NCI-H1417 treated with DMSO at 0.1 percent for 48 hours (cell line): ENCODE measurements at places on chromosomes 3 and 15.

DNA sequence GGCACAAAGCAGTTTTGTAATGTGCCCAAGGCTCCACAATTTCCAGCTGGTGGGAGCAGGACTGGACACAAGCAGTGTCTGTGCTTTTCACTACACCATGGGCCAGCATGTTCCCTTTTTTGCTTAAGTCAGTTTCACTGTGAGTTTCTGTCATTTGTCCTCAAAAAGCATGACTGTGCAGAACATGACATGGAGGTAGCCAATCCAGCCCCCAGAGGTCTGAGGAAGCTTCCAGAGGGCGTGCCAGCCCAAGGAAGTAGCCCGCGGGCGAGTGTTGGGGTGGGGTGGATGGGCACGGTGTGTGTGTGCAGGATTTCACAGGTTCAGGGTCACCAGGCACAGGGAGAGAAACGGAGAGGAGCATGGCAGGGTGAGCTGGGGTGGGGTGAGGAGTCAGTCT, 8.0 kb upstream of the EEFSEC start:
- no peak for DNase-seq

- no peak for DNase-seq
These were observed 561 bp downstream of the SIDT1 start for GRCh38 chr3:113532698-113533533.

GRCh38 chr3:168467115-168467714, 371.5 kb upstream of the GOLIM4 start:
- no peak for DNase-seq

GRCh38 chr3:62614527-62614926, 241.2 kb upstream of the FEZF2 start:
- no peak for DNase-seq

DNA sequence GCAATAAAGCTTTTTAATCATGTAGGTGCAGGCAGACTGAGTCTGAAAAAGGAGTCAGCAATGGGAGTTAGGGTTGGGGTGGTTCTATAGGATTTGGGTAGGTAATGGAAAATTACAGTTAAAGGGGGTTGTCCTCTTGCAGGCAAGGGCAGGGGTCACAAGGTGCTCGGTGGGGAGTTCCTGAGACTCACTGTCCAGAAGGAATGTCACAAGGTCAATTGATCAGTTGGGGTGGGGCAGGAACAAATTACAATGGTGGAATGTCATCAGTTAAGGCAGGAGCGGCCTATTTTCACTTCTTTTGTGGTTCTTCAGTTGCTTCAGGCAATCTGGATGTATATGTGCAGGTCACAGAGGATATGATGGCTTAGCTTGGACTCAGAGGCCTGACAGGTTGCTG, 13.9 kb downstream of the CCR5AS start:
- no peak for DNase-seq
